Esophagus squamous epithelium (tissue), 5 donors: ENCODE measurements at places on chromosomes 12 and 14.

GRCh38 chr14:94144765-94145164 is 15.4 kb upstream of the IFI27L2 start:
- DNase-seq = no peak

- DNase-seq = no peak
Observed at GRCh38 chr12:94037444-94037843, 110.9 kb upstream of the PLXNC1 start.

- DNase-seq = no peak
Observed at GRCh38 chr14:52119030-52119429, 50.2 kb upstream of the NID2 start.

DNA sequence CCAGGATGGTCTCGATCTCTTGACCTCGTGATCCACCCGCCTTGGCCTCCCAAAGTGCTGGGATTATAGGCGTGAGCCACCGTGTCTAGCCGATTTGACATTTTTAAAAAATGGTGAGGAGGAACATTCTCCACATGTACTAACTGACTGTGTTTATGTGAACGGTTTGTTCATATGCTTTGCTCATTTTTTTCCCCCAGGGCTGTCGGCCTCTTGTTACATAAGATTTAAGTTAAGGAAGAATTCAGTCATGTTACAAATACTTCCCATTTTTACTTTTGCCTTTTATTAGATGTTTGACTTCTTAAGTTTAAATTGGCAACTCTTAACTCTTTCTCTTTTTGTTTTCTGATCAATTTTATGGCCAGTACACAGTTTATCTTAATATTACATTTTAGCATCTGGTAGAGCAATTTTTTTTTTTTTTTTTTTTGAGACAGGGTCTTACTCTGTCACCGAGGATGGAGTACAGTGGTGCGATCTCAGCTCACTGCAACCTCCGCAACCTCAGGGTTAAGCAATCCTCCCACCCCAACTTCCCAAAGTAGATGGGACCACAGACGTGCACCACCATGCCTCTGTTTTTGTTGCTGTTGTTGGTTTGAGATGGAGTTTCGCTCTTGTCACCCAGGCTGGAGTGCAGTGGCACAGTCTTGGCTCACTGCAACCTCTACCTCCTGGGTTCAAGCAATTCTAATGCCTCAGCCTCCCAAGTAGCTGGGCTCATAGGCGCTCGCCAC is 9.6 kb downstream of the GNS start:
- DNase-seq = no peak

DNA sequence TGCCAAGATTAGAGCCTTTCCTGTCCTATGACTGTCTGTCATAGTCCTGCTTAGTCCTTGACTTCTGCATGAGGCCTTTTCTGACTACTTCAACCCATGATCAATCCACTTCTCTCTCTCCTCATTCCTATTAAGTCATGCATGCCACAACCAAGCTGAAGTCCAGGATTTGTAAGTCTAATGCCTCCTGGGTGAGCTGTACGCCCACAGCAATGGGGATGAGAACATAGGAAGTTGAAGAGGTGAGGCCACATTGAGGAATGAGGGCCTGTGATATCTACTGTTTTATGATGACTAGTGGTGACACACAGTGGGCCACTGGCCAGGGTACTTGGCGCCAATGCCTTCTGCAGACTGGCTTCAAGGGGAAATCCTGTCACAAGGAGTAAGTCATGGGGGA is 994.1 kb upstream of the TMEM132C start:
- no peak for DNase-seq

- no peak for DNase-seq
Observed at GRCh38 chr14:27305441-27305945, 707.7 kb upstream of the NOVA1 start.

DNA sequence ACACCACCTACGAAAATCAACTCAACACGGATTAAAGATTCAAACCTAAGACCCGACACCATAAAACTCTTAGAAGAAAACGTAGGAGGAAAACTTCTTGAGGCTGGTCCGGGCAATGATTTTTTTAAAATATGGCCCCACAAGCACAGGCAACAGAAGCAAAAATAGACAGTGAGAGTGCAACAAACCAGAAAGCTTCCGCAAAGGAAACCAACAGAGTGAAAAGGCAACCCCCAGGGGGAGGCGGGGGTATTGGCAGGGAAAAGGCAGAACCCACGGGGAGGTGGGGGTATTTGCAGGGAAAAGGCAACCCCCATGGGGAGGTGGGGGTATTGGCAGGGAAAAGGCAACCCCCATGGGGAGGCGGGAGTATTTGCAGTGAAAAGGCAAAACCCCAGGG is 20.5 kb upstream of the FBRSL1 start:
- DNase-seq = no peak

DNA sequence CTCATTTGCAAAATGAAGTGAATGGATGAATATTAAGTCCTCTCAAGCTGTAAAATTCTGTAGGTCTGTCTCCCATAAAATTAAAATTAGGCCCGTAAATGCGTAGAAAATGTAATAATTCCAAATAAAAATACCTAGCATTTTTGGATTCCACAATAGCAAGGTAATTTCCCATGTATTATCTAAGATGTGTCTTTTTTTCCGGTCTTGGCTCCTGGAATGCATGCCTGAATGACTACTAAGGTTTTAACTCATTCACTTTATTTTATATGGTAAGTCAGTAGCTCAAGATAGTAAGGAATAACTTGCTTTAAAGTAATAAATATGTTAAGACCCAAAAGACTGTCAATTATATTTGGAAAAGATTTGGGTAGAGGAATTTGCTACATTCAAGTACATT is 11.1 kb downstream of the TXNRD1 start:
- DNase-seq = no peak

- DNase-seq = no peak
Observed at GRCh38 chr14:68440820-68441219, 352.0 kb downstream of the ZFP36L1 start.

GRCh38 chr14:34038358-34039057 is 87.6 kb upstream of the EGLN3 start:
- no peak for DNase-seq

- no peak for DNase-seq
Observed at GRCh38 chr14:84688297-84689025, 841.5 kb upstream of the FLRT2 start.

DNA sequence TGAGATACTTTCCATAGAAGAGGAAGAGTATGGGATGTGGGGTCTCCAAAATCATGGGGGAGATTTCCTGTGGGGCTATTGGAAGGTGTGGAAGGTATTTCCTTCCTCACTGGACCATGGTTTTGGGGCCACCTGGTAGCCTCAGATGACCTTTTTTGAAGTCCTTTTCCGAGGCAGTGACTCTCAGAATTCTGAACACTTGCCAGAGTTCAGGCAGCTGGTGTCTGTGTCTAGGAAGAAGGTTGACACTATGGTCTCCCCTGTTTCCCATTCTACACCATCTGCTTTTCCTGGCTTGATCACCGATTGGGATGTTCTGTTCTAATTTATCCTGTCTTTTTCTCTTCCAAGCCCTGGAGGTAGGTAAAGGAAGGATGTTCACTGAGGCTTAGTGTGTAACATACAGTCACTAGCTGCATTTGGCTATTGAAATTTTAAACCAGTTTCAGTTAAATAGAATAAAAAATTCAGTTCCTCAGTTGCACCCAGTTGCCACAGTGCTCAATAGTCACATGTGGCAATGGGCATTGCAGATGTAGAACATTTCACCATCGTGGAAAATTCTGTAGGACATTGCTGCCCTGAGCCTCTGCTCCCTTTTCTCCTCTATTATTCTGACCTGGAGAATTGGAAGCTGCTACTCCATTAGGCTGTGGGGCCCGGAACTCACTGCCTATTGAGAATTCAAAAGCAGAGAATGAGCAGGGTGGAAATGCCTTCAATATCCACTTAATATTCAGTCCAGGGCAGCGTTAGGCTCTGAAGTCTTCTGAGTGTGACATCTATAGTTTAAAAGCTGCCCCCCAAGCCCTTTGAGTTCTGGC is 11.0 kb upstream of the PLEKHG3 start:
- no peak for DNase-seq

GRCh38 chr12:1814266-1814665 is 6.1 kb upstream of the LRTM2 start:
- no peak for DNase-seq

DNA sequence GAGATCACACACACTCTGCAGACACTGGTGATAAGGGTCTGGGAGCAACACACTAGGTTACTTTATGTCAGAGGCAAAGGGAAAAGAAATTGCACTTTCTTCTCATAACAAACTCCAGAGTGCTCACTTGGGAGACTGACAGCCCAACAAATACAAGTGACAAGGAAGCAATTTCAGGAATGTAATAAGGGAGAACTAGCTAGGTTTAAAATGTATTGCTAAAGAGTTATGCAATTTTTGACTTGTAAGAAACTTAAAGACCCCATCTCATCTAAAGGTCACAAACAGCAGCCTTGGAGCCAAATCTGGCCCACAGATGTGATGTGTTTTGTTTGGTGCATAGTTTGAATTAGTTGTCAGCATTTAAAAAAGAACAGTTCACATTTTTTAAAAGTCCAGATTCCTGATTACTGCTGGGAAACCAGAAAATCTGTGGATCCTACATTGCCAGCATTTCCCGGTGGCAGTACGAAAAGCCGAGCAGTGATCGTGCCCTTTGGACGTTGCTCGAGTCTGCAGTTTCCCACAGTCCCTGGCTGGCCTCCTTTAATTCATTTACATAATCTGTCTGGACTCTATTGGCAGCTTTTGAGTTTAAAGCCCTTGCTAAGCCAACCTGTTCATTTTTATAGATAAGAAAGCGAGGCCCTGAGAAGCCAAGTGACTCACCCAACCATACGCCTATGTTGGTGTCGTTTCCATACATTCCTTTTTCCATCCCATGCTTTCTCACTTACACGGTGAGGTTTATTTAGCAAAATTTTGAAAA is 42.0 kb upstream of the ETV6 start:
- no peak for DNase-seq

GRCh38 chr14:104014764-104015163 is 70.7 kb upstream of the ASPG start:
- no peak for DNase-seq

- no peak for DNase-seq
Observed at GRCh38 chr12:116642106-116642505, 82.9 kb downstream of the MAP1LC3B2 start.

- DNase-seq = no peak
Observed at GRCh38 chr12:124507188-124508109, 60.0 kb downstream of the NCOR2 start.

DNA sequence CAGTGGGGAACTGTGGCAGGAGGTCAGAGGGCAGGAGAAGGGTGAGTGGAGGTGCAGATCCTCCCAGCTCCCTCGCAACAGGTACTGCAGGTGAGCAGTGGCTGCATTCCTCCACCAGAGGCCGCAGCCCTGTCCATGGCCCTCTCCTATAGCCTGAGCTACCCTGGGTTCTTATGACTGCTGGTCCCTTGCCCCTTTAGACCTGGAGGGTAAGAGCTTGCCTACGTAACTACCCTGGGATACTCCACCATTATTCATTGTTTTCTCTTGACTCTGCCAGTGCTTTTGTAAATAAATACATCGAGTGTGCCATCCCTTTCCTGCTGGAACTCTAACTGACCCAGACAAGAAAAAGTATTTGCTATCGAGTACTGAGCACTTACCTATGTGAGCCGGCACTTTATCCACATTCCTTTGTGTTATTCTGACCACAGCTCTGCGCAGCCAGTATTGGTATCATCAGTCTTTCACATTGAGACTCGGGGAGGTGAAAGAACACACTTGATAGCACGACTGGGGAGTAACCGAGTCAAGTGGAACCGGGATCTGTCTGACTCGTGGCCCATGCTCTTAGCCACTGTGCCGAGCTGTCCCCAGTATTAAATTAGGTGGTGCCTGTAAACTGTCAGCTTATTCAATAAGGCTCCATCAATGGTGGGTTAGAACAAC is 38.5 kb downstream of the LTBP2 start:
- DNase-seq = no peak

DNA sequence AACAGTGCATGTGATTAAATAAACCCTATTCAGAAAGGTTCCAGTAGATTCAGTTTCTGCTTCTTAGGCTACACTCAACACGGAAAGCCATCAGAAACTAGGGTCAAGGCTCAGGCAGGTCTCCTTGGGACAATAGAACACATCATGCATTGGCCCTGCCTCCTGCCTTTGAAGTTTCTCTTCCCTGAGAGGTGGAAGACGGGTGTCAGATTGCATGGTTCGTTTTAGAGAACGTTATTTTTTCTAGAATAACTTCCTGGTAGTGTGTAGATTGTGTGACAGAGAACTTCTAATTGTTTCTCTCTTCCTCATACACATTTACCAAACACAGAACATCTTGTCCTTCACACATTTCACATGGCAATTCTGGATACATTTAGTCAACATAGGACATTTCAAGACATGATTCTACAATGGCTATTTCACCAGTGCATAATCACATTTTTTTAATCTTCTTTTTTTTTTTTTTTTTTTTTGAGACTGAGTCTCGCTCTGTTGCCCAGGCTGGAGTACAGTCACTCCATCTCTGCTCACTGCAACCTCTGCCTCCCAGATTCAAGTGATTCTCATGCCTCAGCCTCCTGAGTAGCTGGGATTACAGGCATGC is 106.6 kb upstream of the AMN1 start:
- no peak for DNase-seq

- DNase-seq = no peak
Observed at GRCh38 chr12:52988898-52989297, 17.4 kb upstream of the EIF4B start.

GRCh38 chr12:51818566-51819300 is 29.8 kb downstream of the FIGNL2 start:
- DNase-seq = no peak

DNA sequence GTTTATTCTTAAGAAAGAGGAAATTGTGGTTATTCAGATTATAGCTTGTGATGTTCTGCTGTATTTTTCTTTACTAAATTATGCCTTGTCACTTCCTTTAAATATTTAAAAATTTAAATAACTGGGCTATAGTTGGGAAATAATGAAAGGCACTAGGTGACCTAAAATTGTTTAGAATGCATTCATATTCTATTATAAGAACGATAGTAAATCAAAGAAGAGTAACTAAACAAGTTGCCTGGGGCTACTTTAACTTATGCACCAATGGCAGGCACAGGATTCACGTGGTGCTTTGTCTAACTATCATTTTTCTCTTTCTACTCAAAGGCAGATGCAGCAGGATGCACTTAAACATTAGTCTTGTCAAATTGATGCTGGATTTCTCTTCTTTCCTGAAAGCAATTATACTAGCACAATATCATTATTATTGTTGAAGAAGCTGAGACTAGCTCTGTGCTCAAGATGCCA is 190.7 kb upstream of the PPFIA2 start:
- no peak for DNase-seq

- DNase-seq = no peak
Observed at GRCh38 chr14:77516126-77516525, 17.5 kb upstream of the ISM2 start.
